ENCODE measurements at places on chromosomes 7 and 10.
A peak's percentile ranks its signal among the peaks of the same experiment; 100 is the strongest.

DNA sequence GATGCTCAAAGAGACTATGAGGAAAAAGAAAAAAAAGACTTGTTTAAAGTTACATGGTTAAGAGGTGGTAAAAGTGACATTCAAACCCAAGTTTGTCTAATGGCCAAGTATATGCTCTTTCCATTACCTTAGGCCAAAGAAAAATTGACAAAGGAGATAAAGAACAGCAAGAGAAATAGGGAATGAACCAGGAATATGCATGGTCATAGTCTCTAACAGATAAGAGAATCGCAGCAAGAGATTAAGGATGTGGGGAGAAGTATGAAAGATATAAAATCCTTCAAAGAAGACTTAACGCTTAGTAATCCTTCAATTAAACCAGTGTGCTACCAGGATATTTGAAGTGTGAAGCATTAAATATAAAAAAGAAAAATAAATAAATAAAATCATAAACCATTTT is 23.2 kb upstream of the LRRN3 start:
- DNase-seq = no peak

DNA sequence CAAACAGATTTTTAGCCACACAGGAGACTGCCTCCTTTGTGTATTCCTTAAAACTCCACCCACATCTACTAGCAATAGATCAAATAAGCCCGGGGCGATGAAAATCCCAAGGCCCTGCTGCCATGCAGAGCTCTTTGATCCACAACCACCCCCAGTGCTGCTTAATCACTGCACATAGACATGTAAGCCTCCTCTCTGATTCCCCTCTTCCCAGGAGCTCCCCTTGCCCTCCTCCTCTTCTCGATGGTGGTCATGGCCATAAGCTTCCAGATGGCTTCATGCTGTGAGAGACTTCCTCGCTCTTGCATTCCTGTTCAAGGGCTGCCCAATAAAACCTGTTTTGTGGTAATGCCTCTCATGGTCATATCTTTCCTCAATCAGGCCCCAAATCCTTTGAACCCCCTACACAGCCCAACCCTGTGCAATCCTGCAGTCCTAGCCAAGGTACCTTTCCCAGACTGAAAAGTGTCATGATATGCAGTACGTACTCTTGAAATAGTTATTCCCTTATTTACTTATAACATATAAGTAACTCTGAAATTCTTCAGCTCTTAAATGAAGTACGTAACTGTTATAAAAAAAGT is 158.5 kb downstream of the CACNA2D1 start:
- DNase-seq = no peak

DNA sequence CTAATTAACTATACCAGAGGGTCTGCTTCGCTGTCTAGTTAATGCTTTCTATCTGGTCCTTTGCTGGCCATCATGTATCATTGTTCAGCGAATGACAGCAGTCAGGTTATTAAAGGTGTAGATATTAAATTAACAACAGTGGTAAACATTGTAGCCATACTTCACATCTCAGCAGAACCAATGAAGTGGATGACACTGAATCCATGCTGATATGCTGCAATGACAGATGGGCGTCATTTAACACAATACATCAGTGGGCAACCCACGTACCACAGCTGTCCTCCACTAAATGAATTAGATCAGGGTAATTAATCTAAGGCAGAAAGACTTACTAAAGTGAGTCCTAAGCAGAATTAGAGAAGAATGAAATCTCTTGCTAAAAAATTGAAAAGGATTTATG is 767.2 kb downstream of the NXPH1 start:
- no peak for DNase-seq

DNA sequence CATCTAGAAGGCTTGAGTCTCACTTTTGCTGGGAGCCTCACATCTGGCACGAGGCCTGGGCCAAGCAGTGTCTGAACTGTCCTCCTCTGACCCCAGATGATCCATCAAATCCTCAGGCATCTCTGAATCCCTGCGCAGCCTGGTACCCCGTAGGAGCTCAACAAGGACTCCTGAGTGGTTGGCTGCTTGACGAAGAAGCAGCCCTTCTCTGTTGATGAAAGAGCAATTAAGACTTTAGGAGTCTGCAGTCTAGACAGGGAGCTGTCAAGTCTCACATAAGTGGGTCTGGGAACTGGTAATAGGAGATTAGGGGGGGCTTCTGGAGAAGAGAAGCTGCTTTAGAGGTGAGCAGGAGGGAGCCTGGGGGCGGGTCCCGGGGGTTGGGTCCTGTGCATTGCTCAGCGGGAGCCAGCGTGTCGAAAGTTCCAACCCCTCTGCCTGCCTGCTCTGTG is 326.0 kb downstream of the RPS24 start:
- DNase-seq = peak; percentile 66

DNA sequence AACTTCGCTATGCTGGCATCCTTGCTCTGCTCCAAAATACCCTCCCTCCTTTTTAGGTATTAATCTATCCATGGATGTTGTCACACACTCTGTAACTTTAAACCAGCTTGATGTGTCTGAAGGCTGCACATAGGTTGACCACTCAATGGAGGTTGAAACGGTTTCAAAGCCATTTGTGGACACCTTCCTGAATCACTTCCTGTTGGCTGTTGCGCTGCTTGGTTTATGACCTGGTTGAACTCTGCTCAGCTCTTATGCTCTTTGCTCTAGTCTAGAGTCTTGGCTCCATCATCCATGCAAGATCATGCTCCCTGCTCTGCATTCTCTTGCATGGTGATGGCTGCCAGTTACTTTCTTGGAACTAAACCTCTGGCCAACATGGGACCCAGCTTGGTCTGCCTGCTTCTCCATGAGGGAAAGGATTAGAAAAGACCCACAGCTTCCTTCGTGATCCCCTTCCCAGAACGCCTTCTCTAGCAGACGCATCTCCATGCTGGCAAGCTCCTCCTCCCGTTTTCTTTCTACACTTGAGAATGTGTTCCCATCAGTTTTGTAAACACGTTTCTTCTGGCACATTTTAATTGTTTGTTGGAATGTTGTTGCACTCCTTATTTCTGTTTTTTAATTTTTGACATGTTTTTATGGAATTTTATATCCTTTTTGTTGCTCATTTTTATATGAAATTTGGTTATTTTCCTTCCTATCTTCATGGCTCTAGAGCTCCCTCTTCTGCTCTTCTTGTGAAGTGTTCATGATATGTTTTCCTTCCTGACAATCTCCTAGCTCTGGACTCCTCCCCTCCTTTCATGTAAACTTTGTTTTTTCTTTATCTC is 149.8 kb downstream of the XPNPEP1 start:
- no peak for DNase-seq

- DNase-seq = no peak
Measured at GRCh38 chr10:62159351-62159750, 109.3 kb downstream of the RTKN2 start.

- no peak for DNase-seq
Measured at GRCh38 chr7:155916926-155917655, 104.8 kb upstream of the SHH start.

DNA sequence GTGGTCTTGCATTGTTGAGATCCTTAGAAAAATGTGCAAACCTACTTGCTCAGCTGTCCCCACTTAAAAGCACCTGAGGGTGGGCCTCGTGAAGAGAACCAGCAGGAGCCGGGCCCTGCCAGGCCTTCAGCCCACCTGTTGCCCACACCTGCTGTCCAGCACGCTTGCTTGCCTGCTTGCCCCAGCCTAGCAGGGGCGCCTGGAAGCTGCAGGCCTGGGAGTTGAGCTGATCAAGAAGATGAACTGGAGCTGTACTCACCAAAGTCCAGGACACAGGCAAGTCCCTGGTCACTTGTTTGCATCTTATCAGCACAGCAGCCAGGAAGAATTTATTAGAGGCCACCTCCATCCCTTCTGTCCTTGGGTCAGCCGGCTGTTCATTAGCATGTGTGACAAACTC is 23.2 kb downstream of the CYP26A1 start:
- DNase-seq = no peak

DNA sequence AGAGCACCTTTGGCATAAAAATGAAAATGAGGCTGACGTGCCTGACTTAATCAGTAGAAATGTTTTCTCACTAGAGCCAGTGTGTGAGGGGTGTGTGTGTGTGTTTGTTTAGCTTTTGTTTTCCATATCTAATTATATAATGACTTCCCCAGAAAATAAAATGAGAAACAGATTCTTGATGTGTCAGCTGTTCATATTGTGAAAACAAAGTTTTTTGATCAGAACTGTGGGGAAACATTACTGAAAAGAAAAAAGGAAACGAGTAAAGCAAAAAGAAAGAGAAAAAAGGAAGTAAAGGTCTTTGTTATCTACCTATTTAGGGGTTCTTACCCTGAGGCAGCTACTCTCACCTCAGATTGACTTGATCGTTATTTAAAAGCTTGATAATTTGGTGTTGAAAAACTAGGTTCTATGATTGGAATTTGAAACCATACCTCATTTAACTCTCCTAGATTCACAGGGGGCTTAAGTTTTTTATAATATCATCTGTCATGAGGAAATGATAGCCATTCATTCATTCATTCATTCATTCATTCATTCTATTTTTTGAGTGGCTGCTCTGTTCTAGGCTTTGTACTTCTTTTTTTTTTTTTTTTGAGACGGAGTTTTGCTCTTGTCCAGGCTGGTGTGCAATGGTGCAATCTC is 58.0 kb downstream of the CREM start:
- no peak for DNase-seq

DNA sequence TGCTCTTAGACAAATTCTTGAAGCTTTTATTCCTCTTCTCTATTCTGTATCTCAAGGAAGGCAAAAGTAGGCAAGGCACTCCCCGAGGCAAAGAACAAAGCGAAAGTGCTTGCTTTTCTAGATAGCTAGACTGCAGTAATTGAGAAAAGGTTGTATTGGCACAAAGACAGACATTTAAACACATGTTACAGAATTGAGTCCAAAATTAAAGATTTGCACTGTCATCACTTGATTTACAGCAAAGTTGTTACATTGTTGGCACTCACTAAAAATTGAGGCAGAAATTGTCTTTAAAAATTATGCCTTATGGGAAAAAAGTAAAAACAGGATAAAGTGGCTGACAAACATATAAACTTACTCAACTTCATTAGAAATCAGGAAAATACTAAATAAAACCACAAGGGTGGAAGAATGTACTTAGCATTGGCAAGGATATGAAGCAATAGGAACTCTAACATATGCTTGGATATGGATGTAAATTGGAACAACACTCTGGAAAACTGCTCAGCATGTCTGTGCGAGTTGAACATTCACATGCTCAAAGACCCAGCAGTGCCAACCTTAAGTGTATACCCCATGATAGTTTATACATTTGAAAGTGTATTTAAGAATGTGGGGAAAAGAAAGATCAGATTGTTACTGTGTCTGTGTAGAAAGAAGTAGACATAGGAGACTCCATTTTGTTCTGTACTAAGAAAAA is 491.3 kb downstream of the GLRX3 start:
- DNase-seq = no peak

- DNase-seq = no peak
Measured at GRCh38 chr7:136064081-136064480, 86.9 kb upstream of the MTPN start.

DNA sequence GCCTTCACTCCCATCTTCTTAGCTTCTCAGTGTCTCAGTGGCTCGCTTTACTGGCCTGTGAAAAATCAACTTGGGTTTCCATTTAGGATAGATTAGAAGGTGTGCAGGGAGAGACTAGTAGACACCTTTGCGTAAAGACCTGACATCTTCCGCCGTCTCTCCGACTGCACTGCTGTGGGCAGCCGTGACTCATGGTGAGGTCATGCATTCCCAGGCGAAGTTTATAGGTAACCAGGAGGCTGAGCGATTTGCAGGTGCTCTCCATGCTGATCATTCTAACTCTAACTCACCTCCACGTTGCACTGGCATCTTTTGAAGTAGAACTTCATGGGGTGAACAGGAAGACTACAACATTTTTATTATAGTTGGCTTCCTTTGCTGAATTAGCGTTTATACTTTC is 68.0 kb upstream of the ZNF438 start:
- DNase-seq = no peak

GRCh38 chr10:21173802-21174714 is 276.9 kb upstream of the NEBL start:
- DNase-seq = no peak

DNA sequence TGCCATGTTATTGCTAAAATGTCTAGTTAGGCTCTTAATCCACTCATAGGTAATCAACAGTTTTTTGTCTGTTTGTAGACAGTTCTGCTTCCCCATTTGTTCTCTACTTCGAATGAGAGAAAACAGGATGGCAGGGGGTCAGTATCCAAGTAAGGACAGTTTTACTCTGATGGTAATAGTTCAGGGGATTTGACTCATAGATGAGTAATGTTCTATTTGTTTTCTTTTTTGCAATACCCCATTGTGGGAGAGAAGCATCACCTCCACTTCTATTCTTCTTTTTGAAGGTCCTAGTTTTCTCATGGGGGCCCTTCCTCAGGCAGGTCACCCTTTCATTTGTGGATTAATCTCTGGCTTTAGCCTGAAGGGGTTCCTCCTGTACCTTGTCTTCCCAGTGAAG is 13.9 kb downstream of the PCLO start:
- DNase-seq = no peak

- no peak for DNase-seq
Measured at GRCh38 chr7:45178241-45179225, 20.9 kb downstream of the RAMP3 start.

DNA sequence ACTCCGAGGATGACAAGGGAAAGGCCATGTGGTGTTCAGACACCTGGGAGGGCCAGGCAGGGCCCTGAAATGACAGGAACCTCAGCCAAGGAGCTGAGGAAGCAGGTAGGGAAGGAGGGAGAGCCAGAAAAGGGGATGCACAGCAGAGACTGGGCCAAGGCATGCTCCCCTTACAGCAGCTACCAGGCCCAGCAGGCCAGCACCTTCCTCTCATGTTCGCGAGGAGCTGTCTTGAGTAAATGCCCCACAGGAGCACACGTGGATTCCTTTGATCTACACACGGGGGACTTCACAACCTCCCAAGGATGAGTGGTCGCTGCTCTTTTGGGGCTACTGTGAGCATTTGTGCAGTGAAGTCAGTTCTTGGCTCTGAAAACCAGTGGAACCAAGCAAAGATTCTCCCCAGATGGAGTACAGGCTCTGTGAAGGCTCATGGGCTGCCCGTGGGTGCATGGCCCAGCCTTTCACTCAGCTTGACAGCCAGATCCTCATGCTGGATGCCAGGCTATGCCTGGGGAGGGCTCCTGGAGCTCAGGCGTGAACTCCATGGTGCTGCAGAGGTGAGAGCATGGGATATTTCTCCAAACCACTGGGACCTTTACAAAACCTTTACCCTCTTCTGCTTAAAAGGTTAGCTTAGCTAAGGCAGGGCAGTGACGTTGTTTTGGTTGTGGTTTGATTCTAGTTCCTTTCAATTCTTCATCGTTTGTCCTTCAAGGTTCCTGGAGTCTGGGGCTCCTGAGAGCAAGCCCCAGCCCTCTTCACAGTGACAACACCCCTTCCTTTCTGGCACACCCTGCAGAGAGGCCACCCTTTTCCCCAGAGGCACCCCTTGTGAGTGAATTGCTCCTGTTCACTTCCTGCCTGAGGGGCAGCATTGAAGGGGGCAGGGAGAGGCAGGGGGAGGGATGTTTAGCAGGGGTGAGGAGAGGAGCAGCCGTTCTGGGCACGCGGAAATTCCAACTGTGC is 74.2 kb upstream of the ZPBP start:
- no peak for DNase-seq

All from DMS79 (cell line).